Stimulated activated CD4-positive, alpha-beta T cell treated with anti-CD3 and anti-CD28 coated beads, Interleukin-2, amount 100 ng/mL, for 24 hours (primary cell): ENCODE measurements at places on chromosomes 1 and 21.

DNA sequence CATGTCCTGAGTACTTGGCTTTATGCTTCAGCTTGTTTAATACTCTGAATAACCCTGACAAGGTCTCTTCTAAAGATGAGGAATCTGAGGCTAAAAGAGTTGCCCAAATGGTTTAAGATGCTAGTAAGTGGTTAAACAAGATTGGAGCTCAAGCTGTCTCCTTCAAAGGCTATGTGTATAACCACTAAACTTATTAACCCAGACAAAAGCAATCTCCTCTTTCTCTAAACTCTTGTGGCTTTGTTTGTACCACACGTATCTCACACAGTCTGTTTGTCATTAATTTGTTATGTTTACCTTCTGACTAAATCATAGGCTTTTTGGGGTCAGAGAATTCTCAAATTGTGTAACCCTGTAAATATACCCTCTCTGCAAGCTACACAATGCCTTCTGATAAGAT lies 89.9 kb downstream of the HMCN1 start:
- DNase-seq, result no peak

DNA sequence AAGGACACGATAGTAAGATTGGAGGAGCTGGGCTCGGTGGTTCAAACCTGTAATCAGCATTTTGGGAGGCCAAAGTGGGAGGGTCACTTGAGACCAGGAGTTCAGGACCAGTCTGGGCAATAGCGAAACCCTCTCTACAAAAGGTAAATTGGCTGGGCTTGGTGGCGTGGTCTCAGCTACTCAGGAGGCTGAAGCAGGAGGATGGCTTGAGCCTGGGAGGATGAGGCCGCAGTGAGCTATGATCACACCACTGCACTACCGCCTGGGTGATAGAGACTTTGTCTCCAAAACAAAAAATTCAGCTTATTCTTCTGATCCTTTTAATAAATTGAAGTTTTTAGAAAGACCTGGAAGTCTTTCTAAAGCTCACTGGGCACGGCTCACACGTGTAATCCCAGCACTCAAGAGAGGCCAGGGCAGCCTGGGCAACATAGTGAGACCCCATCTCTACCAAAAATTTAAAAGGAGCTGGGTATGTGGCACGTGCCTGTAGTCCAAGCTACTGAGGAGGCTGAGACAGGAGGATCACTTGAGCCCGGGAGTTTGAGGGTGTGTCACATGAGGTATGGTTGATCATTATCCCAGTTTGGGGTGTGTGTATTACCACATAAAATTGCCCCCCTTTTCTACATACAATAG lies 15.3 kb downstream of the MASP2 start:
- no peak for DNase-seq

GRCh38 chr1:66290761-66291530 lies 243.0 kb upstream of the SGIP1 start:
- no peak for DNase-seq

DNA sequence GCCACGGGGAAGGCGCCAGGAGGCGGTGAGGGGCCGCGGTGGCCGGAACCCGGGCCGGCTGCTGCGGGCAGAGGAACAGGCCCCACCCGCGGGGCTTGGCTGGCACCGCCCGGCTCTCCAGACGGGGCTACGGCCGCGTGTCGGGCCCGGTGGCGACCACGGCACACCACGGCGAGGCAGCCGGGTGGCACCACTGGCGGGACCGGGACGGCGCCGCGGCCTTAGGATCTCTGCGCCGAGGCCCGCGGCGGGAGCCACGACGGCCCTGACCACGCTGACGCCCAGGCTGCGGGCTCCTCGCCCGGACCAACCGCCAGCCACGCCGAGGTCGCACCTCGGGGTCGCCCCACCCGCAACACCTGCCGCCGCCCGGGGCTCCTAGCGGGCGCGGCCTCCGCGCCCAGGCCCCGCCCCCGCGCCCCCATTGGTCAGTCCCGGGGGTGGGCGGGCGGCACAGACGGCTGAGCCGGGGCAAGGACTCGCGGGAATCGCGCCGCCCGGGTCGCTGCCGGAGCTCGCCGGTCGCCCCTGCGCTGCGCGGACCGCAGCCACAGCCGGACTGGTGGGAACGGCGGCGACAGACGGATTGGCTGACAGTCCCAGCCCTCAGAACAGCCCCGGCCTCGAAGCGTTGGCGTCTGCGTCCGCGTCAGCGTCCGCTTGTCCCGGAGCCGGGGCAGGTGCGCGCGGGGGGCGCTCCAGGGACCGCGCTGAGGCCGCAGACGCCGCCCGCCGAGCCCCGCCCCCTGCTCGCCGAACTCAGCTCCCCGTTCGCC lies at the start of gene BMP8A:
Gene BMP8A (plus strand): TSS at position 491 of the 776 bp plus-strand sequence. CDS start 356 bp downstream, outside the sequence.
- peak; percentile 75 for DNase-seq

DNA sequence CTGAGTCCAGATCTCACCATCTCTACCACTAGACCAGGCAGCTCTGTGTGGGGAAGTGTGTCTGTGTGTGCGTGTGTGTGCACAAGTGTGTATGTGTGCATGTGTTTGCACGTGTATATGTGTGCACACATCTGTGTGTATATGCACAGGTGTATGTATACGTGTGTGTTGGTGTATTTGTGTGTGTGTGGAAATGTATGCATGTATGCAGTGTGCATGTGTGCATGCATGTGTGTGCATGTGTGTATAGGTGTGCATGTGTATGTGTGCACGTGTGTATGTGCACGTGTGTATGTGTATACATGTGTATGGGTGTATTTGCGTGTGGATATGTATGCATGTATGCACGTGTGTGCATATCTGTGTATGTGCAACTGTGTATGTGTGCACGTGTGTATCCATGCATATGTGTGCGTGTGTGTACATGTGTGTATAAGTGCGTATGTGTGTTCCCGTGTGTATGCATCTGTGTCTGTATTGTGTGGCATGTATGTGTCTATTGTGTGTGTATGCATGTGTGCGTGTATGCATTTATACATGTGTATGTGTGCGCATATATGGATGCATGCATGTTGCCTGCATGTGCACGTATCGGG lies 3.1 kb downstream of the PLEKHN1 start:
- no peak for DNase-seq

- no peak for DNase-seq
Measured at GRCh38 chr1:95369985-95370690, 136.1 kb downstream of the RWDD3 start.

DNA sequence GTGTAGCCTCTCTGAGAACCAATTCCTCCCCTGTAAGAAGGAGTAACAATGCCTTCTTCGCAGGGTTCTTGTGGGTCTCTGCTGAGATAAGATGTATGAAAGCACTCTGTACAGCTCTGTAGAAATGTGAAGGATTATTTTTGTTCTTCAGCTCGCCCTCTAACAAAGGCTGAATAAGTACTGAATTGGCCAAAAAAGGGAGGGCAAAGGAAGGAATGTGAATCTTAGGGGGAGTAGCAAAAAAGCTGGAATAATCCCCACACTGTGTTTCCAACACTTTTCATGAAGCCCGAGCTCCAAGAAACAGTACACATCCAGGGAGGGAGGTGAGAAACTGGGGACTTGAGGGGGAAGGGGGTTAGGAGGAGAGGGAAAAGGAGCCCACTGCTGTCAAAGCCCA lies 14.0 kb upstream of the SLC41A1 start:
- no peak for DNase-seq

DNA sequence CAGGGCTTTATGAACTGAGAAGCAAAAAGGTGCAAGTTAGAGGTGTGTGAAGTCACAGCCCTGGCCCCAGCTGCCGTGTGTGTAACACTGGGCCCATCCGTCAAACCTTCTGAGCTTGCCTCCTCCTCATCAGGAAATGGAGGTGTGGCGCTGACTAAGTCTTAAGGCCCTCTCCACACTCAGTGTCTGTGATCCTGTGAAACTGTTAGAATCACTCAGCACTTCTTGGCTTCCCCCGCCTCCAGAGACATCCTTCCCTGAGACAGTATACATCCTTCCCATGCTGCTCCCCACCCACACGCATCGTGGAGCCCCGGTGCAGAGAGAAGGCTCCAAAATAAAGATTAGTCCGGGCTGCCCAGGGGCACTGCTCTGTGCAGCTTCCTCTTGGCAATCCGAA lies 33.3 kb downstream of the LRP8 start:
- DNase-seq, result peak; percentile 61

- DNase-seq, result no peak
Measured at GRCh38 chr1:34060901-34061415, 104.1 kb downstream of the CSMD2 start.

- no peak for DNase-seq
Measured at GRCh38 chr21:16116069-16116468, 386.3 kb downstream of the USP25 start.

- no peak for DNase-seq
Measured at GRCh38 chr1:180246579-180246978, 16.5 kb downstream of the LHX4 start.

DNA sequence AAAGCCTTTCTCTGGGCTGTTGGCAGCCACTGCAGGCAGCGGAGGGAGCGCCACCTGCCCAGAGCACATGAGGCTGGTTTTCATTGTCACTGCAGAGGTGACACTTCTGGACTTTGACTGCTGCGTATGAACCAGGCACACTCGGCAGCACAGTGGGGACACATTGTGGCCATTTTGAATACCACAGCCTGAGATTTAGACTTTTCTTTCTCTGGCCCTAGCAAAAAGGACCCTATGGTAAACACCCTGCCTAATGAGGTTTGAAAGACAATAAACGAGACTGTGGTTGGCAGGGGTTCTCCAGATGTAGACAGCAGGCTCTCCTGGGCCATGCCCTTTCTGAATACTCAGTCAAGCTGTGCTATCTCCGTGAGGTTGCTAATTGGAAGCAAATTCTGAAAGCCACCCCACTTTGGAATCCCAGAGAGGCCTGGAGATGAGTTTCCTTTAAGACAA lies 12.0 kb upstream of the KCNE2 start:
- DNase-seq, result peak; percentile 10

DNA sequence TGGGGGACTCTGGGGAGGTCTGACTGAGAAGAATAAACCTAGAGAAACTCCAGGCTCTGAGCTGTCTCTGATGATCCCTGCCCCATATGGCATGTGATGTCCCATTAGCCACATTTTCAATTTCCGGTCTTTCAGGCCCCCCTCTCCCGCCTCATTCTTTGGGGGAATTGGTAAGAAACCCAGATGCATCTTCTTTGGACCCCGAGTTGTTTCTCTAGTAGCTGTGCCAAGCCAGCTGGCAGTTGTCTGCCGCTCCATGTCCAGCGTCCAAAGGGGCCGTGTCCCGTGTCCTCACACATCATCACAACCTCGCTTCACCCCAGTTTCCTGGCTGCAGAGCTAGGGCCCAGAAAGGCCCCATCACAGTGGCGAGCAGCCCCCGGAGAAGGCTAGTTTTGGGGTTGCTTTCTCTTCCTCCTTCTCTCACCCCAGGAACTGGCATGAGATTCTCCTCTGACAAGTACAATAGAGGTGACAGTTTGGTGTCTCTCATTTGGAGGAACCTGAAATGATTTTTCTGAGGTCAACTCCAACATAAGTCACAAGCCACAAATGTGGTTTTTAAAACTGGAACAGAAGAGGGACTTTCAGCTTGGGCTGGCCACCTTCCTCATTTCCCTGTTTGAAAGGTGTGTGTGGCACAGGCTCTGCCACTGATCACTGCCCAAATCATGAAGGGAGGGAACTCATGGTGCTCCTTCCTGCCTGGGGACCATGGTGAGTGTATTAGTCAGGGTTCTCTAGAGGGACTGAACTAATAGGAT lies 6.4 kb upstream of the GPR157 start:
- no peak for DNase-seq

- DNase-seq, result no peak
Measured at GRCh38 chr1:178774263-178774662, 49.2 kb downstream of the RALGPS2 start.

GRCh38 chr1:98761219-98761865 lies 99.8 kb downstream of the SNX7 start:
- no peak for DNase-seq

DNA sequence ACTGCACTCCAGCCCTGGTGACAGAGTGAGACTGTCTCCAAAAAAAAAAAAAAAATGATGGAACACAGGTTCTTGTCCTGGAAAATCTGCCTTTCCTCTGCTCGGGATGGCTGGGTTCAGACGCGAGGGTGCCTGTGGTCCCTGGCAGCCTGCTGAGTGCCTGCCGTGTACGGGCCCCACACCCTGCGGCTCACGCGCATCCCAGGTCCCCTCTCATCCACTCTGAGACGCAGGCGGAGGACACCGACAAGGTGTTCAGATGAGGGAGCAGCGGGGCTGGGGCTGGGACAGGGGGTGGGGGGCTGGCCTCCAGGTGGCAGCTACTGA lies 4.3 kb upstream of the ANKRD65 start:
- DNase-seq, result no peak

GRCh38 chr21:22356663-22357062 lies 1358.5 kb downstream of the NCAM2 start:
- no peak for DNase-seq

DNA sequence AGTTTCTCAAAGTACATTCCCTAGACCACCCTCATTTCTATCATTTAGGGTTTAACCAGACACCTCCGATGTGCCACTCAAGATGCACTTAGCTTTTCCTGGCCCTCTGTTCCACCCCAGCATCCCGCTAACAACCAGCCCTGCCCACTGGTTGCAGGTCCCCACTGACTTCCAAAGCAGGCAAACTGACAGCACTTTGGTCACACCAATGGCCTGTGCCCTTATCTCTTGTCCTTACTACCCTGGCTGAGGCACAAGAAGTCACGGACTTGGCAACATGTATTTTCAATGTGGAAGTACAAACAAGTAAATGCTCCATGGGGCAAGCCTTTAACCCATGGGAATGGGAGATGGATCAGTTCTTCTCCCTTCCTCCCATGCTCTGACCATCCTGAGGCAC lies 357.1 kb downstream of the OMA1 start:
- no peak for DNase-seq

DNA sequence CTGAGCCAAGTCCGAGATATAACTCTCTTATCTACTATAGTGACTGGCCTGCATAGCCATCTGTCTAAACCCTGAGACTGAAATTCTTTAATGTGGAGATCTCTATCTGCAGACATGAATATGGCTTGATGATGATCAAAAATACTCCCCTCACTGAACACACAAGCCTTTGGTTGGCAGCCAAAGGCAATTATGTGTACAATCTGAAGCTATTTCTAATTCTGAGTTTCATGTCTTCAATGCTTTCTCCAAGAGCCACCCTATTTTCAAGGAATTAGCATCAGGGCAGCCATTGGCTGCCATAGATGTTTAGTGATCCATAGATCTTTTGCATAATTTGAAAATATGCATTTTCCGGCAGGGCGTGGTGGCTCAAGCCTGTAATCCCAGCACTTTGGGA lies 168.2 kb downstream of the TGFB2 start:
- DNase-seq, result no peak

- no peak for DNase-seq
Measured at GRCh38 chr1:241802863-241803262, 45.1 kb upstream of the EXO1 start.

DNA sequence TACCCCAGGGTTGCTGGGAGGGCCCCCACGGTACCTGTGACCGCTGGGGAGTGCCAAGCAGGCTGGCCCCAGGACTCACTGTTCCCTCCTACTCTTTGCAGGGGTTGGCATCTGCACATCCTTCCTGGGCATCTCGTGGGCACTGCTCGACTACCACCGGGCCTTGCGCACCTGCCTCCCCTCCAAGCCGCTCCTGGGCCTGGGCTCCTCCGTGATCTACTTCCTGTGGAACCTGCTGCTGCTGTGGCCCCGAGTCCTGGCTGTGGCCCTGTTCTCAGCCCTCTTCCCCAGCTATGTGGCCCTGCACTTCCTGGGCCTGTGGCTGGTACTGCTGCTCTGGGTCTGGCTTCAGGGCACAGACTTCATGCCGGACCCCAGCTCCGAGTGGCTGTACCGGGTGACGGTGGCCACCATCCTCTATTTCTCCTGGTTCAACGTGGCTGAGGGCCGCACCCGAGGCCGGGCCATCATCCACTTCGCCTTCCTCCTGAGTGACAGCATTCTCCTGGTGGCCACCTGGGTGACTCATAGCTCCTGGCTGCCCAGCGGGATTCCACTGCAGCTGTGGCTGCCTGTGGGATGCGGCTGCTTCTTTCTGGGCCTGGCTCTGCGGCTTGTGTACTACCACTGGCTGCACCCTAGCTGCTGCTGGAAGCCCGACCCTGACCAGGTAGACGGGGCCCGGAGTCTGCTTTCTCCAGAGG lies 6.8 kb downstream of the XKR8 start:
- DNase-seq, result no peak
